Activated T-helper 17 cell treated with anti-CD3 and anti-CD28 coated beads, Interleukin-2, amount 50 U/mL, for 72 hours (primary cell): ENCODE measurements at places on chromosomes 1 and 21.

DNA sequence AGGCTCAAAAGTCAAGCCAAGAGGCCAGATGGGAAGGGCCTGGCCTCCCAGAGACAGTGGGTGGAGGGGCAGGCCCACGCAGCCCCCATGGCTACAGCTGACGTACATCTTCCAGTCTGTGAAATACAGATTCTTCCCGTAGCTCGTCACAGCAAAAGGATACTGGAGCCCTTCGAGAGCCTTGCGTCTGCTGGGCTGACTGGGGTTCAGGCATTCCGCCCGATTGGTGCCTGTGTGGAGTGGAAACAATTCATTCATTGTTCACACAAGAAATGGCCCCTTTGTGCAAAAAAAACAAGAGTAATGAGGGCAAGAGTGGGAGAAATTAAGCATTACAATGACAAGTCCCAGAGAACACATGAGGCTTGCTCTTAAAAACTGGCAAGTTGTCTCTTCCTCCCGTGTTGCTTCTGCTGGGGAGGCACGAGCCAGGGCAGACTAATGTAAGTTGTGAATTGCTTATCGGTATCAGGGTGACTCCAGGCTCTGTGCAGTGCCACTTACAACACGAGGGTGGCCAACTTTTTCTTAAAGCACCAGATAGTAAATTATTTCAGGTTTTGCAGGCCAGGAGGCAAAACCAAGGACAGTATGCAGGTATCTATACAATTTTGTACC lies 85.1 kb downstream of the NID1 start:
- ATAC-seq, result no peak

DNA sequence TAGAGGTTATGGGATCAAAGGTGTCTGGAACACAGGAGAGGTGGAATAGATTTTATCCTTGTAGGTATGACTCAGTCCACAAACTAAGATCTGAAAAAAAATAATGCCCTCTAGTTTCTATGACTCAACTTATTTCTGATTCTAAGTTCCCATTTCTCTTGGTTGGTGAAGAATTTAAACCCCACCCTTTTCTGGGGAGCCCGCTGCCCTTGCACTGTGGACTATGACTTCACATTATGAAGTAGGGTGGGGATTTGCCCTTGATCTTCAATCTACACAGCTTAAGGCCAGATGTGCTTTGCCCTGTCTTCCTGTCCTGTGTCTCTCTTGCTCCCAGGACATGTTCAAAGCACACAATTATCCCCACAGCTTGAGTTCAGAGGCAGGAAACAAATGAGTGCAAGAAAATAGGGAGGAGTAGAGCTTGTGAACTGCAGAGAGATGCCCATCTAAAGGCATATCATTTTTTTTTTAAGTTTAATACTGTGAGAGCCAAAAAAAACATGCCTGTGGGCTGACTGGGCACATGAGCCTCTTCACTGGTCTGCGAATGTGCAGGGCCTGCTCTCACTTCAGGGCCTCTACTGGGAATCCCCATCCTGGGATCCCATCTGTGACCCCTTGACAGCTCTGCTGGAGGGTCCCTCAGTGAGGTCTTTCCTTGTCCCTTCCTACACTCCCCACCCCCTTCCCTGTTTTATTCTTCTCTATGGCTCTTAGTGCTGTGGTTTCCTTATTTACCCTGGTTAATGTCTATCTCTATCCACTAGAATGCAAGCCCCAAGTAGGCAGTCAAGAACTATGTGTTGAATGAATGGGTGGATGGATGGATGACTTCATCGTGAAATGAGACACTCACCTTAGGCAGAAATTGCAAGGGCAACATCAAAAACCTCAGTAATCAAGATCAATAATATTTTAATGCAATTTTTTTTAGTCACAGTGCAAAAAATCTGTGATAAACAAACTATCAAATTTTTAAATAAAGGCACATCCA lies 61.5 kb downstream of the CD58 start:
- peak; percentile 70 for ATAC-seq

GRCh38 chr1:201739080-201739479 lies 89.9 kb upstream of the IPO9 start:
- no peak for ATAC-seq

- ATAC-seq, result no peak
Measured at GRCh38 chr1:202589190-202589930, 120.9 kb downstream of the SYT2 start.

DNA sequence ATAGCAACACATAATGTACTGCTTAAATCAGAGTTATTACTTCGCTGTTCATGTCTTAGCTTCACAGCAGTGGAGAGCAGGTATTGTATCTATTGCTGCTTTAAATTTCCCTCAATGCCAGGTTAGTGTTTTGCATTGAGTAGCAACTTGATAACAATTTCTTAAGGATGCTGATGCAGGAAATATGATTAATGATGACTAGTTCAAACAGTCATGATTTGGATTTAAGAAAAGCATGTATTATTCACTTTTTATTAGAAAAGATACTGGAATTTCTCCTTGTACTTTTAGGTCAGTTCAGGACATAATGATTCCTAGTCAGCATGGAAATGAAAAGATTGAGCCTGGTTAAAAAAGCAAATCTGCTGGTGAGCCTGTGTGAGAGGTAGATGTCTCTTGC lies 67.2 kb upstream of the ARHGAP29 start:
- no peak for ATAC-seq

DNA sequence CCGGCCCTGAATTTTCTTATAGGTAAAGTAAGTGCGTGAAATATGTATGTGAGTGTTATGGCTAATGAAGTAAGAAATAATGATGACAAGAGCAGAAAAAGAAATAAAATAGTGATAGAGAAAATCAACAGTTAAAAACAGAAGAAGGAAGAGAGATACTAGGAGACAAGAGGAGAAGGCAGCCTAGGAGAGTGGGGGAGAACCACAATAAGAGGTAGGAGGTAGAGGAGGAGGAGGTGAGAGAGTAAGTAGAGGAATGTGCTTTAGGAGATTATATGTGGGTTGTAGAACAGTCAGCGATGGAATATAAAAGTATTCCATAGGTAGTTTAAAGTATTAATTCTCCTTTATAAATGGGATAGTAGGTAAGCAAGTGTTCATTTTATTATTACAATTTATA lies 861.5 kb upstream of the B3GALT2 start:
- ATAC-seq, result no peak

- ATAC-seq, result no peak
Measured at GRCh38 chr1:44608141-44608540, 66.1 kb downstream of the TMEM53 start.

GRCh38 chr1:159266832-159267231 lies 35.3 kb upstream of the FCER1A start:
- peak; percentile 35 for ATAC-seq

GRCh38 chr1:95229037-95229436 lies 5.0 kb upstream of the RWDD3 start:
- ATAC-seq, result no peak

DNA sequence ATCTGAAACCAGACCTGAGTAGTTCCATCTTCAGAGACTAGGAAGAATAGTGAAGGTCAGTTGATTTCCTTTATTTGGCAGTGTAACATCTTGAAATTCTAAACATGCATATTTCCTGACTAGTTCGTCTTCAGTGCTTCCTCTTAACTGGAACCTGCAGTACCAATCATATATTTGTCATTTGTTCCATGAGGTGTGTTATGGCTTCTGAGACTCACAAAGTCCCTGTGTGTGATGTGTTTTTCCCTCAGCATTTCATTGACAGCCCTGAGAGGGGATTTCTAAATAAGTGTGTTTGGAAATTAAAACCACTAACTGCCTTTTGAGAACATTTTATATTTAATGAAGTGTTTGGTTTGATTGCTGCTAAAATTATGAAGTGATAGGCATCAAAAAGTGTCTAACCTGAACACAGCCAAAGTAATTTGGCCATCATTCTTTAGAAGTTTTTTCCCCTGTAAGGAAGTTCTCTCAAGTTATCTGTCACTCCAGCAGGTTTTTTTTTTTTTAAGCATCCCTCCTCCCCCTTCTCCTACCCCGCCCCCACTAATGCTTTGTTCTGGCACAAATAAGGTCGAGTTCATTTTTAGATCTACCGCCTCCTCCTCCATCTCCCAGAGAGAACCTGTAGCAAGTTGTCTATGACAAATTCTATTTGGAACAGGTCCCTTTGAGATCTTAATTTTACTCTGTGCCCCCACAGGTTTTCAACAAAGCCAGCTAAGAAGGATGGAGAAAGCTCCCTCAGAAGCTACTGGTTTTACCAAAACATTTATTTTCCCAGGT lies 61.4 kb downstream of the TMEM200B start:
- peak; percentile 94 for ATAC-seq

GRCh38 chr1:28835237-28835650 lies 23.3 kb downstream of the OPRD1 start:
- ATAC-seq, result no peak

DNA sequence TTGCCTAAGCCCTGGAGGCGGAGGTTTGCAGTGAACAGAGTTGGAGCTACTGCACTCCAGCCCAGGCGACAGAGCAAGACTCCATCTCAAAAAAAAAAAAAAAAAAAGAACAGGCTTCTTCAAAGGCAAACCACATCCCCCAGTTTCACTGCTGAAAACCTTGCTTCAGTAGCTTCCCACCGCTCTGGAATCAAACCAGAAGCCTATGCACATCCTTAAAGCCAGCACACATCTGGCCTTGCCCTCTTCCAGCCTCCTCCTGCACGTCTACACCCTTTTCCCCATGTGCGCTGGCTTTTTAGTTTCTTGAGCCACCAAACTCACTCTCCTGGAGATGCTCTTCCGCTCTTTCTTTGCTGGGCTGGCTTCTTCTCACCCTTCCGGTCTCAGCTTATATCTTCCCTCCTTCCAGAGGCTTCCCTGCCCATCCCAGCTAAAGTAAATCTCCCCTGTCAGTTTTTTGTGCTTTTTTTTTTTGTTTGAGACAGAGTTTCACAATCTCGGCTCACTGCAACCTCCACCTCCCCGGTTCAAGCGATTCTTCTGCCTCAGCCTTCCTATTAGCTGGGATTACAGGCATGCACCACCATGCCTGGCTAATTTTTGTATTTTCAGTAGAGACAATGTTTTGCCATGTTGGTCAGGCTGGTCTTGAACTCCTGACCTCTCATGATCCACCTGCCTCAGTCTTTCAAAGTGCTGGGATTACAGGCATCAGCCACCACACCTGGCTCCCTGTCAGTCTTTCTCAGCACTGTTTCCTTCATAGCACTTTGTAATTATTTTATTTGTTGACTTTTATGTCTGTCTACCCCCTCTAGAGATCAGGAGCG lies 42.0 kb upstream of the ID3 start:
- ATAC-seq, result peak; percentile 34

GRCh38 chr21:41130883-41131282 lies 37.1 kb upstream of the BACE2 start:
- no peak for ATAC-seq

- ATAC-seq, result no peak
Measured at GRCh38 chr1:225517697-225518096, 89.9 kb upstream of the LBR start.

GRCh38 chr1:169892176-169892926 lies 1.3 kb downstream of the SCYL3 start:
- no peak for ATAC-seq

DNA sequence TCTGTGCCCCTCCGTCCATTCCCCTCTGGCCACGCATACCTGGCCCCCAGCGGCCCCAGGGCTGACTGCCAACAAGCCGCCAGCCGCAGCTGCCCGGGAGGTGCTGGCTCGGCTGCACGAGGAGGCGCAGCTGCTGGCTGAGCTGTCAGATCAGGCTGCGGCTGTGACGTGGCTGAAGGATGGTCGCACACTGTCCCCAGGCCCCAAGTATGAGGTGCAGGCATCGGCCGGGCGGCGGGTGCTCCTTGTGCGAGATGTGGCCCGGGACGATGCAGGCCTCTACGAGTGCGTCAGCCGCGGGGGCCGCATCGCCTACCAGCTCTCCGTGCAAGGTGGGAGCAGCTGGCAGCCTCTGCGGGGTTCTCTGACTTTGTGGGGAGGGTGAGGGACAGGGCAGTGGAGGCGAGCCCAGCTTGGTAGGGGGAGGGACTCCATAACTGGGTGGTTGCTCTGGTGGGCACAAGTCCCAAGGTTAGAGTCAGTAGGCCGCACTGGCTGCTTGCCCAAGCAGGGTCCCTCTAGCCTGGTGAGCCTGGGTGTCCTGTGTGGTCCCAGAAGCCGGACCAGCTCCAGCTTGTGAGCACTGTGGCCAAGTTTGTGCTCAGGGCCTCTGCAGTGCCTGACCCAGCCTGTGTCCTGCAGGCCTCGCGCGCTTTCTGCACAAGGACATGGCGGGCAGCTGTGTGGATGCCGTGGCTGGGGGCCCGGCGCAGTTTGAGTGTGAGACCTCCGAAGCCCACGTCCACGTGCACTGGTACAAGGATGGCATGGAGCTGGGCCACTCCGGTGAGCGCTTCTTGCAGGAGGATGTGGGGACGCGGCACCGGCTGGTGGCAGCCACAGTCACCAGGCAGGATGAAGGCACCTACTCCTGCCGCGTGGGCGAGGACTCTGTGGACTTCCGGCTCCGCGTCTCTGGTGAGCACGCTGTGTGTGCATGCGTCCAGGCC lies 8.8 kb downstream of the OBSCN start:
- ATAC-seq, result no peak

- ATAC-seq, result no peak
Measured at GRCh38 chr1:246279402-246279801, 227.7 kb downstream of the SMYD3 start.

DNA sequence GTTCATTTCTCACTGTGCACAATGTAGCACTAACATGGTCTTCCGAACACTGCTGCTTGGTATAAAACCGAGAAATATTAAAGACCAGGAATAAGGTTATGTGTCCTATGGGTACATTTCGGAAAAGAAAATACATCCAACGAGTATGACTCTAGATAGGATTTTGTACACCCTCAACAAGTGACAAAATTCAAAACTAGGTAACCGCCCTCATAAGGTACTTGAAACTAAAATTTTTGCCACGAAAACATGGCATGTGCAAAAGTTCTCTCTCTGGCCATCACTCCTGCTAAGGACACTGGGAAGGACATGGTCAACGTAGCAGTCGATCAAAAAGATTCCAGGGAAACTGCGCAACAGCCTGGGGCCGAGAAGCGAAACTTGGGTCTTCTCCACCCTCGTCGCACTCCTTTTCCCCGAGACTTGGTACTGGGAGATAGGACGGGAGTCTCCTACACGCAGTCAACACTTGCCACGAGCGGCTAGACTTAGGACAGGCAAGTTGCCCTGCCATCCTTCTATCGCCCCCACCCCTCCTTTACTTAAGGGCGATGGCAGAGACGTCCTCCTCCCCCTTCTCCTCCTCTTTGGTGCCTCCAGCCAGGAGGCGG lies 338 bp upstream of the TOR1AIP1 start:
- no peak for ATAC-seq

DNA sequence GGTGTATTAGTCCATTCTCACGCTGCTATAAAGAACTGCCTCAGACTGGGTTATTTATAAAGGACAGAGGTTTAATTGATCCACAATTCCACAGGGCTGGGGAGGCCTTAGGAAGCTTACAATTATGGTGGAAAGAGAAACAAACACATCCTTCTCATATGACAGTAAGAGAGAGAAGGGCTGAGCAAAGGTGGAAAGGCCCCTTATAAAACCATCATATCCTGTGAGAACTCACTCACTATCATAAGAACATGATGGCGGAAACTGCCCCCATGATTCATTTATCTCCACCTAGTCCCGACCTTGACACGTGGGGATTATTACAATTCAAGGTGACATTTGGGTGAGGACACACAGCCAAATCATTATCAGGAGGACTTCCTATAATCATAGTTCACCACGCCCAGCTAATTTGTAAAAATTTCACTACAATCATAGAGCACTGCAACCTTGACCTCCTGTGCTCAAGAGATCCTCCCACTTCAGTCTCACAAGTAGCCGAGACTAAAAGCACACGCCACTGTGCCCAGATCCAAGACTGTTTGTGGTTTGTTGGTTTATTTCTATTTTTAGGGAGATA lies 164.9 kb downstream of the RERE start:
- no peak for ATAC-seq
